Muscle of leg (tissue), 16 donors: ENCODE measurements at places on chromosomes 16 and 17. TPM values are rescaled to one million over a fixed set of nuclear protein-coding genes. Genes with fewer than 3 reads are reported as not detected.

- no peaks in the 10 kb centered on the region for H3K36me3 ChIP-seq
- peak overlapping the region; percentile 41 for H3K4me3 ChIP-seq
- peak; percentile 54 for DNase-seq
- peaks cover 6% of the 10 kb centered on the region for H3K27me3 ChIP-seq
- H3K27ac ChIP-seq: peak overlapping the region; percentile 65
Measured at GRCh38 chr17:32520104-32520701, 33.4 kb downstream of the CDK5R1 start.

- no peaks in the 10 kb centered on the region for H3K4me1 ChIP-seq
- H3K36me3 ChIP-seq: no peaks in the 10 kb centered on the region
- H3K27me3 ChIP-seq: peaks cover 5% of the 10 kb centered on the region
- H3K4me3 ChIP-seq: no peak overlapping the region
- no peak overlapping the region for H3K27ac ChIP-seq
Measured at GRCh38 chr17:45982791-45983613, 16.0 kb upstream of the STH start.

GRCh38 chr16:83470416-83470815, 337.4 kb upstream of the HSBP1 start:
- H3K4me1 ChIP-seq: no peaks in the 10 kb centered on the region
- H3K27me3 ChIP-seq: no peaks in the 10 kb centered on the region
- H3K27ac ChIP-seq: no peak overlapping the region
- H3K36me3 ChIP-seq: no peaks in the 10 kb centered on the region
- H3K4me3 ChIP-seq: no peak overlapping the region

DNA sequence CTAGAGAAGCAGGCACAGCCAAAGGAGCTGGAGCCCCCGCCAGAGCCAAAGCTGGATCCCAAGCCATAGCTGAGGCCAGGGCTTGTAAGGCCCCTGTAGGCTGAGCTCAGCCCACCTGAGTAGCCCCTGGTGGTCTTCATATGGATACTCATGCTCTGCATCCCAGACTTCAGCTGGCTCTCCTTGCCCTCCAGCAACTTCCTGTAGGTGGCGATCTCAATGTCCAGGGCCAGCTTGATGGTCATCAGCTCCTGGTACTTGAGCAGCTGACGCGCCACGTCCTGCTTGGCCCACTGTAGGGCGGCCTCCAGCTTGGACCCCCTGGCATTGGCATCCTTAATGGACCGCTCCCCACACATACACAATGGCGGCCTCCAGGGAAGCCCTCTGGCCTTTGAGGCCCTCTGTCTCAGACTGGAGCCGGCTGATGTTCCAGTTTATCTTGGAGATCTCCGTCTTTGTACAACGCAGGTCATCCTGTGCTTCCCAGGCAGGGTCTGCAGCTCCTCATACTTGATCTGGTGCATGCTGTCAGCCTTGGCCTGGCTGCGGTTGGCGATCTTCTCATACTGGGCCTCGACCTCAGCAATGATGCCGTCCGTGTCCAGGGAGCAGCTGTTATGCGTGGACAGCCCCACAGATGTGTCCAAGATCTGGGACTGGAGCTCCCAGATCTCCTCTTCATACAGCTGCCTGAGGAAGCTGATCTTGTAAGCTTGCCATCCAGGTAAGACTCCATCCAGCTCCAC, 28.9 kb downstream of the IKZF3 start:
- H3K27ac ChIP-seq: no peak overlapping the region
- H3K4me1 ChIP-seq: no peaks in the 10 kb centered on the region
- no peak overlapping the region for H3K4me3 ChIP-seq
- no peaks in the 10 kb centered on the region for H3K36me3 ChIP-seq
- no peak for DNase-seq

DNA sequence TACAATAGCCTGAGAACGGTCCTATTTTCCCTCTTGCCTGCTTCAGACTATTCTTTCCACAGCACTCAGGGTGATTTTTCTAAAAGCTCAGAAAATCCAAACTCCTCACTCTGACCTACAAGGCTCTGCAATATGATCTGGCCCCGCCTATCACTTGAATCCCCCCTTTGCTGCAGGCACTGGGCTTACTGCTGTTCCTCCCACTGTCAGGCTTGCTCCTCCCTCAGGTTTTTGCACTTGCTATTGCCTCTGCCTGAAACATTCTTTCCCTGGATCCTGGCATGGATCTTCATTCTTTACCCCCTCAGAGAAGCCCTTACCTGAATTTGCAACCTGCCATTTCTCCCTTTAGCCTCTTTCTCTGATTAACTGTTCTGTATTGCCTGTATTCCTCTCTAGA, 52.3 kb downstream of the RPGRIP1L start:
- no peak for DNase-seq
- no peaks in the 10 kb centered on the region for H3K27me3 ChIP-seq
- no peak overlapping the region for H3K4me3 ChIP-seq

DNA sequence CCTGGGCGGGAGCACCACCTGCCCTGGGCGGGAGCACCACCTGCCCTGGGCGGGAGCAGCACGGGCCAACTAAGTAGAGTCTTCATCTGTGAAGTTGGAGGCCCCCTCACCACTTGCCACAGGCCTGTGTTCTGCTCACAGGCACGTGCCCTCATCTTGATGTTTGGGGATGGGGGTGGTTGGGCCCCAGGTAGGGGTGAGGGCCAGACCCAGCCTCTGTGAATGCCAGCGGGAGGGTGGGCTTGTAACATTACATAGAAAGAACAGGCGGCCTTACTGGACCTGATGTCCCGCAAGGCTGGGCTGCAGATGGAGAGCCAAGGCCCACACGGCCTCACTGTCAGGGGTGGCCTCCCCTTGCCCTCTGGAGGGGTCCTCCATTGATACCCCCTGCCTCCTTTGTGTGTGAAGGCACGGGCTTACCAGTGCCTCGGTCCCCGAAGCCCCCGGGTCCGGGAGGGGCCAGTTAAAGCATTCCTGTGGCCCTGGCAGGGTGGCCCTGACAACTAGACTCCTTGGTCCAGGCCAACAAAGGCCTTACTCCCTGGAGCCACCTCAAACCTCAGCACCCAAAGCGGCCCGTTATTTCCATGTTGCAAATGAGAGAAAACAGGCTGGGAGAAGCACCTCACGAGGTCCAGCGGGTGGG, 1.1 kb upstream of the SLC16A3 start:
- peaks cover 49% of the 10 kb centered on the region for H3K4me1 ChIP-seq
- peaks cover 42% of the 10 kb centered on the region for H3K27me3 ChIP-seq
- H3K27ac ChIP-seq: no peak overlapping the region
- DNase-seq: no peak
- H3K4me3 ChIP-seq: no peak overlapping the region

DNA sequence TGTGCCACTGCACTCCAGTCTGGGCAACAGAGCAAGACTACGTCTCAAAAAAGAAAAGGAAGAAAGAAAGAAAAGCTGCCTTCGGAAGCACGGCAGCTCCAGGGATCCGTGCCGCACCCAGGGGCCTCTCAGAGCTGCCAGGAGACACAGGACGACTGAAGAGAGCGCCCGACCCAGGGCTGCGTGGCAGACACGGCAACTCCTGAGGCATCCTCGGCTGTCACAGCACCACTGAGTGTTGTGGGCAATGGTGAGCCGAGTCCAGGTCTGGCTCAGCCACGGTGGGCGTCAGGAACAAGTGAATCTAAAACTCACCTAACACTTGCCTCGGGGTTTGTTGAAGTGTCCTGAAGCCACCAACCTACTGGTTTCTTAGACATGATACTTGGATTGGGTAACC, 28.8 kb downstream of the PDIA2 start:
- DNase-seq: no peak
- no peaks in the 10 kb centered on the region for H3K27me3 ChIP-seq
- peaks cover 55% of the 10 kb centered on the region for H3K36me3 ChIP-seq
- no peaks in the 10 kb centered on the region for H3K4me1 ChIP-seq
- no peak overlapping the region for H3K27ac ChIP-seq
- H3K4me3 ChIP-seq: no peak overlapping the region

DNA sequence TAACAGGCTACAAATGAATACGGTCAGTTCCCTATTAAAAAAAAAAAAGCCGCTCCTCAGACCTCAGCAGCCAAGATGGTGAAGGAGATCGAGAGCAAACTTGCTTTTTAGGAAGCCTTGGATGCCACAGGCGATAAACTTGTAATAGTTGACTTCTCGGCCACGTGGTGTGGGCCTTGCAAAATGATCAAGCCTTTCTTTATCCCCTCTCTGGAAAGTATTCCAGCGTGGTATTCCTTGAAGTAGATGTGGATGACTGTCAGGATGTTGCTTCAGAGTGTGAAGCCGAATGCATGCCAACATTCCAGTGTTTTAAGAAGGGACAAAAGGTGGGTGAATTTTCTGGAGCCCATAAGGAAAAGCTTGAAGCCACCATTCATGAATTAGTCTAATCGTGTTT, 11.8 kb upstream of the GGT6 start:
- peaks cover 22% of the 10 kb centered on the region for H3K4me1 ChIP-seq
- H3K27me3 ChIP-seq: no peaks in the 10 kb centered on the region
- no peak overlapping the region for H3K27ac ChIP-seq
- DNase-seq: no peak
- no peaks in the 10 kb centered on the region for H3K36me3 ChIP-seq

GRCh38 chr17:10314329-10314728, 58.5 kb downstream of the MYH13 start:
- H3K27ac ChIP-seq: no peak overlapping the region
- H3K4me3 ChIP-seq: no peak overlapping the region
- no peaks in the 10 kb centered on the region for H3K36me3 ChIP-seq

- H3K27ac ChIP-seq: no peak overlapping the region
- no peaks in the 10 kb centered on the region for H3K27me3 ChIP-seq
- peak; percentile 11 for DNase-seq
- peaks cover 34% of the 10 kb centered on the region for H3K4me1 ChIP-seq
- H3K36me3 ChIP-seq: peaks cover 50% of the 10 kb centered on the region
Measured at GRCh38 chr16:4404967-4405696, 11.3 kb downstream of the CORO7 start.

- H3K27ac ChIP-seq: no peak overlapping the region
- H3K27me3 ChIP-seq: no peaks in the 10 kb centered on the region
Measured at GRCh38 chr17:67449845-67450755, 73.0 kb downstream of the PITPNC1 start.

- H3K27me3 ChIP-seq: no peaks in the 10 kb centered on the region
- no peaks in the 10 kb centered on the region for H3K4me1 ChIP-seq
- H3K36me3 ChIP-seq: no peaks in the 10 kb centered on the region
- H3K4me3 ChIP-seq: no peak overlapping the region
- DNase-seq: peak; percentile 51
Measured at GRCh38 chr17:41322094-41322902, 6.8 kb upstream of the KRTAP17-1 start.

DNA sequence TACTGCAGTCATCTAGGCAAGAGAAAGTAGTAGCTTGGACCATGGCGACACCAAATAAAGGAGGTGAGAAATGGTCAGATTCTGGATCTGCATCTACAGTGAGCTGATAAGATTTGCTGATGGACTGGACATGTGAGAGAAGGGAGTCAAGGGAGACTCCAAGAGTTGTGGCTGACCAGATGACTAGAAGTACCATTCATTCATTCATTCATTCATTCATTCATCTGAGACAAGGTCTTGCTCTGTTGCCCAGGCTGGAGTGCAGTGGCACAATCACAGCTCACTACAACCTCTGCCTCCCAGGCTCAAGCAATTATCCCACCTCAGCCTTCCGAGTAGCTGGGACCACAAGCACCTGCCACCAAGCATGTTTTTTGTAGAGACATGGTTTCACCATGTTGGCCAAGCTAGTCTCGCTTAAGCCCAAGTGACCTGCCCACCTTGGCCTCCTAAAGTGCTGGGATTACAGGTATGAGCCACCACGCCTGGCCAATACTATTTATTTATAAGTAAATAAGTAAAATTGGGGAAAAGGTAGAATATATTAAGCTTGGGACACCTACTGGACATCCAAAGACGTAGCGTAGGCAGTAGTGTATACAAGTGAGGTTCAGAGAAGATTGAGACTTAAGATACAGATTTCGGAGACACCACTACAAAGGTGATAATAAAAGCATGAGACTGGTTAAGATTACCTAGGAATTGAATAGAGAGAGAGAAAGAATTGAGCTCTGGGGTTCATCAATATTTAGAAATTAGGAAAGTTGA, 15.7 kb upstream of the RNF43 start:
- H3K36me3 ChIP-seq: no peaks in the 10 kb centered on the region
- no peaks in the 10 kb centered on the region for H3K4me1 ChIP-seq
- H3K27me3 ChIP-seq: no peaks in the 10 kb centered on the region
- H3K27ac ChIP-seq: no peak overlapping the region

DNA sequence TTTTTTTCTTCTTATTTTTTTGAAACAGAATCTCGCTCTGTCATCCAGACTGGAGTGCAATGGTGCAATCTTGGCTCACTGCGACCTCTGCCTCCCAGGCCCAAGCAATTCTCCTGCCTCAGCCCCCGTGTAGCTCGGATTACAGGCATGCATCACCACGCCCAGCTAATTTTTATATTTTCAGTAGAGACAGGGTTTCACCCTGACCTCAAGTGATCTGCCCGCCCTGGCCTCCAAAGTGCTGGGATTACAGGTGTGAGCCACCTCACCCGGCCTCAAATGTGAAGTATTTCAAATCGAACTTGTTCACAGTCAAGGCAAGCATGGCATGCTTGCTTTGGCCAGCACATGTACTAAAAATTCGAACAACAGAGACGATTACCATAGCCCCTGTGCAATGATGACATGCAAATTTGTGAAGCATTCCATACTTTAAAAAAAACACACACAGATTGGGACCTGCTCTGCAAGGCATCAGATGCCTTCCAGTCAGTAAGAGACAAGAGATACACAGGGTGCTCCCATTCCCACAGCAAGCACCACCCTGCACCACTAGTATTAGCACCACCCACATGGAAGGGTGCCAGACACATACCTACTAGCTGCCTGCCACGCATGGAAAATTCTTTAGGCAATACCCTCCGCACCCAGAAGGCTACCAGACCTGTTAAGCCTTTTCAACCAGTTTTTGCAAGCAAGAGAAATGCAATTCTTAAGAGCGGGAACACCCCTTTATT, 47.2 kb downstream of the ANKRD11 start:
- no peak overlapping the region for H3K27ac ChIP-seq
- H3K27me3 ChIP-seq: no peaks in the 10 kb centered on the region
- H3K4me3 ChIP-seq: no peak overlapping the region
- no peak for DNase-seq
- H3K4me1 ChIP-seq: peaks cover 58% of the 10 kb centered on the region

- peaks cover 2% of the 10 kb centered on the region for H3K4me1 ChIP-seq
- H3K4me3 ChIP-seq: no peak overlapping the region
- peak overlapping the region; percentile 36 for H3K27ac ChIP-seq
- peak; percentile 60 for DNase-seq
- peaks cover under 1% of the 10 kb centered on the region for H3K36me3 ChIP-seq
- no peaks in the 10 kb centered on the region for H3K27me3 ChIP-seq
Measured at GRCh38 chr17:30808785-30809286, 15.7 kb downstream of the CRLF3 start.

DNA sequence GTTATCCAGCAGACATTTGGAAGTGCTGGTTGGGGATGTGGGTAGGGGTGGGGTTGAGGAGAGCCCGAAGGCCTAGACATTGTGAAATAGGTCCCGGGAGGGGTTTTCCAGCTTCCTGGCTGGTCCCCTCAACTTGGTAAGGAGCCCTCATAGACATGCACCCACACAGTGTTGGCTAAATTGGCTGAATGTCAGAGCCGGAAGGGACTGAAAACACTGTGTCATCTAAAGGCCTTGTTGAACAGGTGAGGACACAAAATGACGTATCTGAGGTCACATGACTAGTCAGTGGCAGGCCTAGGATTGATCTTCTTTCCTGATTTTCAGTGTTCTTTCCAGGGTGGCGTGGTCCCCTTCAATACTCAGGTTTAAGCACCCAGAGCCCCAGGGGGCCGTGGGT, 27.6 kb downstream of the ITGB3 start:
- DNase-seq: no peak
- peaks cover 1% of the 10 kb centered on the region for H3K27me3 ChIP-seq
- H3K4me1 ChIP-seq: peaks cover 32% of the 10 kb centered on the region
- no peak overlapping the region for H3K4me3 ChIP-seq
- H3K27ac ChIP-seq: no peak overlapping the region

C17orf67 gene
- polyA plus RNA-seq: 1.9 TPM

KRTAP4-3 gene
- polyA plus RNA-seq: not detected

VAT1L gene
- polyA plus RNA-seq: 3.6 TPM

ZFHX3 gene
- 7.2 TPM for polyA plus RNA-seq

ELMO3 gene
- polyA plus RNA-seq: 3.3 TPM

FDXR gene
- 5.4 TPM for polyA plus RNA-seq

TNFRSF13B gene
- not detected for polyA plus RNA-seq

KRTAP4-11 gene
- polyA plus RNA-seq: not detected
